Central memory CD8-positive, alpha-beta T cell (primary cell): ENCODE measurements at places on chromosomes 16 and 17.

DNA sequence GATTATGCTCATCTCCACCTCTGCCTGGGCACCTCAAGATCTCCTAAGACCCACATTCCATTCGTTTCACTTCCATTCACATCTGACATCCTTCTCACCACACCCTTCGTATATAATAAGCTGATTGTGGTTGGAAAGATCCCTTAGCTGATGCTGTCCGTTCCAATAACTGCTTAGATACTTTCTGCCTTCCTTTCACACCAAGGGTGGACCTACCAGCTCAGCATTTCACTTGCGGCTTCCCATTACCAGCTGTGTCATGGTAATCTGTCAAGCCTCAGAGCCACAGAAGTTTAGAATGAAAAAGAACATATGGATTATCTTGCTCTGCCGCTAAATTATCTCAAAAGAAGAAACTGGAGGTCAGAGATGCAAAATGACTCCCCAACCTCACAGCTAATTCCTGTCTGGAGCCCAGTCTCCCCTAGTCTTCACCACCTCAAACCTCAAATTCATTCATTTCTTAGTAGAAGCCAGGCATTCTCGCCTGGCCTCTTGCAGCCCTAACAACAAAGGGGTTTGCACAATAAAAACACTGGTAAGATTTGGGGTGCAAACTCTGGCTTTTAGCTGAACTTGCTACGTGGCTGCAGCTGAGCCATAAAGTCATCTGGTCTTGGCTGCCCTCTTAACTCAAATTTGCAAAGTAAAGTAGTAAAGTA, 182.8 kb upstream of the HS3ST3A1 start:
- H3K4me3 ChIP-seq = no peak overlapping the region
- H3K27ac ChIP-seq = no peak overlapping the region
- no peaks in the 10 kb centered on the region for H3K36me3 ChIP-seq
- H3K27me3 ChIP-seq = peaks cover 9% of the 10 kb centered on the region
- DNase-seq = no peak

- peaks cover 41% of the 10 kb centered on the region for H3K27me3 ChIP-seq
- DNase-seq = no peak
- peaks cover 2% of the 10 kb centered on the region for H3K36me3 ChIP-seq
- H3K27ac ChIP-seq = no peak overlapping the region
Measured at GRCh38 chr16:86786338-86786737, 208.0 kb downstream of the FOXL1 start.

GRCh38 chr17:1566505-1567199, 4.1 kb upstream of the PITPNA start:
- no peaks in the 10 kb centered on the region for H3K27me3 ChIP-seq
- H3K36me3 ChIP-seq = peaks cover 5% of the 10 kb centered on the region
- peak overlapping the region; percentile 73 for H3K27ac ChIP-seq
- H3K4me3 ChIP-seq = peak overlapping the region; percentile 62
- no peak for DNase-seq
- H3K4me1 ChIP-seq = peaks cover 24% of the 10 kb centered on the region

- peaks cover 14% of the 10 kb centered on the region for H3K27me3 ChIP-seq
- no peaks in the 10 kb centered on the region for H3K4me1 ChIP-seq
- no peak for DNase-seq
- no peak overlapping the region for H3K27ac ChIP-seq
Measured at GRCh38 chr17:63293323-63294075, 152.6 kb downstream of the CYB561 start.

DNA sequence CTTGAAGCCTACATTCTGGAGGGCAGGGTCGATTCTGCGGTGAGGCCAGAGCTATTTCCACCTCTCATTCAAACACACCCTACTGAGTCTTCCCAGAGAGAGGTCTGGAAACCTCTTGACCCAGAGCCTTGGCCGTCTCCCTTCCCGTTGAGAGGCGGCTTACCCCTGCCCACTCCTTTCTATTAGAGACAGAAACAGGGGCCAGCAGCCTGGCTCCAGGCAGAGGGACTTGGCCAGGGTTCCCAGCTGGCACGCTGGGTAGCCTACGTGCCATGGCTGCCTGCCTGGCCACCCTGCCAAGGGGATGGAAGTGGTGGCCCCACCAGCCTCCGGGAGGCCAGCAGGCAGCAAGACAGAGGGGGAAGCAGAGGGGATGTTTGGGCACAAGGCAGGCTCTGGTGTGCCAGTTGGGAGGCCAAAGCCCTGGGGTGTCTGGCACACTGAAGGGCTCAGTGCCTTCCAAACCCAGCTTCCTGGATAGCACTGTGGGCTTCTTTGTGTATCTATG, 6.0 kb downstream of the STAC2 start:
- no peak for DNase-seq
- H3K36me3 ChIP-seq = peaks cover 3% of the 10 kb centered on the region
- H3K4me3 ChIP-seq = no peak overlapping the region
- H3K27me3 ChIP-seq = peaks cover 38% of the 10 kb centered on the region
- no peaks in the 10 kb centered on the region for H3K4me1 ChIP-seq
- no peak overlapping the region for H3K27ac ChIP-seq

GRCh38 chr17:28346746-28347246, 10.5 kb downstream of the POLDIP2 start:
- no peaks in the 10 kb centered on the region for H3K4me1 ChIP-seq
- H3K27me3 ChIP-seq = no peaks in the 10 kb centered on the region
- H3K27ac ChIP-seq = no peak overlapping the region
- no peak overlapping the region for H3K4me3 ChIP-seq

- no peak for DNase-seq
- H3K4me3 ChIP-seq = no peak overlapping the region
- no peaks in the 10 kb centered on the region for H3K27me3 ChIP-seq
- peaks cover 16% of the 10 kb centered on the region for H3K4me1 ChIP-seq
- peak overlapping the region; percentile 16 for H3K27ac ChIP-seq
Measured at GRCh38 chr16:84979516-84979915, 31.8 kb downstream of the ZDHHC7 start.

DNA sequence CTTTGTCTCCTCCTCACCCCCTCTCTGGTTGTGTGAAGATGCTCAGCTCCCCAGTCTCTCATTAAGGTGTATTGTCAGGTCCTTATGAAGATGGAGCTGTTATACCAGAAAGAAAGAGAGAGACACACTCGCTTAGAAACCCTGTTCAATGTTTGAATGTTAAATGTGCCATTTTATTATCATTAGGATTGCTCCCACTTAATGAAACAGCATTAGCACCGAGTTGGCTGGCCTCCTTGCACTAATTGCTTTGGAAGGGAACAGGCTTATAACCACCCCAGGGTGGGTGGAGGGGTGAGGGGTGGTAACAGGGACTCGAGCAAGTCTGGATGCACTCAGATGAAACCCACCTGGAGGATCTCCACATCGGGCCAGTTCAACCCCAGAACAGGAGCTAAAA, 14.4 kb downstream of the PIPOX start:
- DNase-seq = no peak

DNA sequence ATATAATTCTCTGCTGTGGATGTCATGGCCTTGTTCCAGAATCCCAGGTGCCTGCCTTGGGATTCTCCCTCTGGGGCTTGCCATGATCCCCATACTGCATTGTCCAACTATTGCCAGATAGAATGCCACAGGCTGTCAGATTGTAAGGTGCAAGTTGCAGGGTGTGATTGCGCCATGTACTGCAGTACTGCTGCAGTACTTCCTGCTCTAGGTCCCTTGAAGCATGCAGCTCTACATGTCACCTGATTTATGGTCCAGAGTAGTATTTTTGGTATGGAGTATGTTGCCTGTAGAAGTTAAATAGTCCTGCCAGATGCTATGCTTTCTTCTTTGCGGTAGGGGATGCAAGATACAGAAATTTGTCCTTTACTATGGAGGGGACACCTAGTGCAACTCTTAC, 7.0 kb upstream of the SLFN5 start:
- no peaks in the 10 kb centered on the region for H3K27me3 ChIP-seq
- H3K27ac ChIP-seq = no peak overlapping the region
- peaks cover 64% of the 10 kb centered on the region for H3K4me1 ChIP-seq

GRCh38 chr17:75476752-75477489, 20.5 kb downstream of the TMEM94 start:
- DNase-seq = no peak
- peaks cover 22% of the 10 kb centered on the region for H3K4me1 ChIP-seq
- no peaks in the 10 kb centered on the region for H3K27me3 ChIP-seq
- H3K27ac ChIP-seq = peak overlapping the region; percentile 2
- H3K36me3 ChIP-seq = peaks cover 8% of the 10 kb centered on the region

GRCh38 chr16:16041196-16041892, 91.9 kb downstream of the ABCC1 start:
- H3K4me3 ChIP-seq = no peak overlapping the region
- H3K27me3 ChIP-seq = no peaks in the 10 kb centered on the region
- H3K27ac ChIP-seq = no peak overlapping the region

DNA sequence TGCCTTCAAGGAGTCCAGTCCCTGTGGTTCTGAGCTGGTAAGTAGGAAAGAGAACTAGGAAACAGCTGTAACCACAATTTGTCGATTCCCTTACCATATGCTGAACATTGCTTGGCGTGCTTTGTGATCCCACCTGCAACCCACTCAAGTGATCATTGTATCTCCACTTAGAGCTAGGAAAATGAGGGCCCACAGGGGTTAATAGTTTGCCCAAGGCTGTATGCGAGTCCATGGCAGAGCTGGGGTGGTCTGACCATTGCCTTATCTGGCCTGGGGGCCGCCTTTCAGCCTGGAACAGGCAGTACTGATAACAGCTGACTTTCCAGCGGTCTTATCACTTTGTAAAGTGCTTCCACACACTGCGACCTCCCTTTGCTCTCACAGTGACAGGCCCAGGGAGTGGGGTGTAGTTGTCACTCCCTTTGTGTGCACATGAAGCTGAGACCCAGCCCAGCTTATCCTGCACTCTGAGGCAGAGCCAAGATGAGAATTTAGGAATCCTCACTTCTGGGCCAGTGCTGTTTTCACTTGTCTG, 9.8 kb downstream of the MYL4 start:
- peaks cover 4% of the 10 kb centered on the region for H3K36me3 ChIP-seq
- no peak for DNase-seq
- no peak overlapping the region for H3K27ac ChIP-seq

GRCh38 chr17:45021607-45022287, 29.7 kb downstream of the DCAKD start:
- H3K27ac ChIP-seq = no peak overlapping the region
- DNase-seq = peak; percentile 37
- peaks cover 26% of the 10 kb centered on the region for H3K4me1 ChIP-seq
- H3K4me3 ChIP-seq = peak overlapping the region; percentile 62

DNA sequence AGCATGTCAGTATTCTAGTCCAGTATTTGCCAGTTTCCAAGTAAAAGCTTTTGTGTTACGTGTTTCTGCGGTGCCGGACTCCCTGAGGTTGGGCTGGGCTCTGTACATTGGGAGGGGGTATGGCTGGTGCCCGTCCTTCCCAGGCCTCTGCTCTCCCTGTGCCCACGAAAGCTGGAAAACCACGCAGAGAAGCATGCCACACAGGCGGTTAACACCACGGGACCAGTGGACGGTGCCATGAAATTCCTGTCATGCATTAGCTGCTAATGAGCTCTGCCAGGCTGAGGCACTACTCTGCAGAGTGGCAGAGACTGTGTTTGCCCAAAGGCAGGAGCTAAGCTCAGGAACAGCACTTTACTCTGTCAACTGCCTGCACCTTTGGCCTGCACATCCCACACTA, 8.1 kb downstream of the SMIM5 start:
- no peaks in the 10 kb centered on the region for H3K36me3 ChIP-seq
- no peak overlapping the region for H3K27ac ChIP-seq
- H3K27me3 ChIP-seq = no peaks in the 10 kb centered on the region
- no peaks in the 10 kb centered on the region for H3K4me1 ChIP-seq
- H3K4me3 ChIP-seq = no peak overlapping the region
- DNase-seq = no peak

GRCh38 chr17:76107509-76107908, 3.9 kb upstream of the EXOC7 start:
- H3K4me3 ChIP-seq = no peak overlapping the region
- no peak overlapping the region for H3K27ac ChIP-seq
- peaks cover 6% of the 10 kb centered on the region for H3K36me3 ChIP-seq
- H3K4me1 ChIP-seq = peaks cover 14% of the 10 kb centered on the region
- H3K27me3 ChIP-seq = no peaks in the 10 kb centered on the region
- DNase-seq = no peak

DNA sequence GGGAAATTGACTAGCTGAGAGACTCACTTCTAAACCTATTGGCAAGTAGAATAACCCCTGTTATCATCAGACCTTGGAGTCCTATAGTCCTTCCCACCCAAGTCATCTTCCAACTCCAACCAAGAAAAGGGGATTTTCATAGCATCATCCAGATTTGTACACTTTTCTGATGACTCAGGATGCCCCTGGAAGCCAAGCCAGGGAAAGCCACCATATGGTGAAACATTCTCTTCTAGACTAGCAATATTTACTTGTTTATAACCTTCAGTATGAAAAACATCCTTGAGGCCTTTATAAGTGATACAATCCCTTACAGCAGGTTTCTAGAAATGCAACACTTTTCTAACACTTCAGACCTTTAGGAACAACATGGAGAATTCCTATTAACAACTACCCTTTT, 618.8 kb upstream of the CDH11 start:
- H3K27ac ChIP-seq = no peak overlapping the region
- no peaks in the 10 kb centered on the region for H3K27me3 ChIP-seq
- no peak for DNase-seq
- no peak overlapping the region for H3K4me3 ChIP-seq
- no peaks in the 10 kb centered on the region for H3K4me1 ChIP-seq
- H3K36me3 ChIP-seq = no peaks in the 10 kb centered on the region

GRCh38 chr16:55426865-55427484, 52.0 kb upstream of the MMP2 start:
- no peak for DNase-seq
- H3K4me1 ChIP-seq = no peaks in the 10 kb centered on the region
- H3K27ac ChIP-seq = no peak overlapping the region
- H3K4me3 ChIP-seq = no peak overlapping the region

DNA sequence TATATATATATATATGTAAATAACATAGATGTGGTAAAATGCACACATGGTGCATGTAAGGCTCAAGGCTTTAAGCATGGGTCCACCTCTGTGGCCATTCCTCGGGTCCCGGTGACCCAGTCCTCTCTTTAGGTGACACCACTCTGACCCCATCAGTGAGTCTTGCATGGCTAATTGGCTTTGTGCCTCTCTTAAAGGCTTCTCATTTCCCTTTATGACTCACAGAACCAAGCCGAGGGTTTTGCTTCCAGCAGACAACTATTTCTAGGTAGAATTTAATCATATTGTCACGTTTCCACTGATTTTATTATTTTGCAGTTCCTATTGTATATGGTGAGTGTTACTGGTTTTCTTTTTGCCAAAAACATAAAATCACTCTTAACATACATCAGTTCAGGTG, 59.7 kb downstream of the PLCG2 start:
- no peak overlapping the region for H3K27ac ChIP-seq
- no peaks in the 10 kb centered on the region for H3K27me3 ChIP-seq
- no peak overlapping the region for H3K4me3 ChIP-seq
- peaks cover 13% of the 10 kb centered on the region for H3K36me3 ChIP-seq

DNA sequence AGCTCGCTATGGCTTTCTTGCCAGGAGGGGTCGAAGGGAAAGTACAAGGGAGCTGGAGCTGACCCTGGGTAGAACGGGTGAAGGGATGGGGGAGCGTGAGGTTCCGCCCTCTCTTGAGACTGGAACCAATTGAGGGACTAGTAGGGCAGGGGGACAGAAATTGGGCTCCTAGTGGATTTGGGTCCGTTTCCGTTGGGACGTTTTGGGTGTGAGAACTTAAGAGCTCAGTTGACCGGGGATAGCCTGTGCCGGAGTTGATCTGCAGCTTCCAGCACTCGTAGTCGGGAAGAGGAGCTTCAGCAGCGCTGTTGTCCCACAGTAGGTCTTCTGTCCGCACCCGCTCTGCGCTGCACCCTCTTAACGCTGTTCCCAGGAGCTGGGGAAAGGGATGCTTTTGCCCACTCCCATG, 481 bp downstream of the CNTROB start:
- H3K27ac ChIP-seq = peak overlapping the region; percentile 96
- no peaks in the 10 kb centered on the region for H3K27me3 ChIP-seq
